ENCODE measurements at places on chromosomes 7 and 10.

DNA sequence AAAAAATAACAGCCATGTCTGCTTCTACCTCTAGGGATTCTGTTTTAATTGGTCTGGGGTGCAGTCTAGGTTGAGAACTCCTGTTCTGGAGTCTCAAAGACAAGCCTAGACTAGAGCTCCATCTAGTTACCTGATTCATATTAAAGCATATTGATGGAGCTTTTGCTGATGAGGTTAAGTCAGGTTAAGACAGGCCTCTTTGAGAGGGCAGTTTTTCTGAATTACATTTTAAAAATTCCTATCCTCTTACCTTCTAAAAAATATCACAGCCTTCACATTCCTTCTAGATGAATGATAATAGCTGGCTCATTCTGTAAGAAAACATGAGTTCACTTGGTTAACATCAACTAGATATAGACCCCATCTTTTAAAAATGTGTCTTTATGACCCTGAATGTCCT, 28.9 kb downstream of the MGAM start:
- H3K4me1 ChIP-seq: no peaks in the 10 kb centered on the region
- no peak overlapping the region for H3K27ac ChIP-seq
- H3K27me3 ChIP-seq: no peaks in the 10 kb centered on the region
- H3K36me3 ChIP-seq: no peaks in the 10 kb centered on the region
- DNase-seq: no peak
- H3K4me3 ChIP-seq: no peak overlapping the region

- peak; percentile 52 for DNase-seq
- peaks cover 44% of the 10 kb centered on the region for H3K27me3 ChIP-seq
- no peak overlapping the region for H3K27ac ChIP-seq
- no peaks in the 10 kb centered on the region for H3K36me3 ChIP-seq
These were observed 32.5 kb downstream of the KAZALD1 start for GRCh38 chr10:101094121-101094879.

GRCh38 chr7:142697270-142697669, 52.0 kb upstream of the PRSS1 start:
- peak overlapping the region; percentile 52 for H3K27ac ChIP-seq
- H3K4me1 ChIP-seq: peaks cover 8% of the 10 kb centered on the region
- H3K4me3 ChIP-seq: peak overlapping the region; percentile 57
- no peak for DNase-seq
- no peaks in the 10 kb centered on the region for H3K27me3 ChIP-seq

- no peak overlapping the region for H3K27ac ChIP-seq
- H3K27me3 ChIP-seq: no peaks in the 10 kb centered on the region
- no peak overlapping the region for H3K4me3 ChIP-seq
- no peaks in the 10 kb centered on the region for H3K36me3 ChIP-seq
These were observed 216.9 kb upstream of the FERD3L start for GRCh38 chr7:19362099-19362498.

GRCh38 chr7:52857367-52857766, 178.1 kb upstream of the POM121L12 start:
- H3K4me1 ChIP-seq: no peaks in the 10 kb centered on the region
- no peaks in the 10 kb centered on the region for H3K27me3 ChIP-seq
- H3K4me3 ChIP-seq: no peak overlapping the region
- no peak overlapping the region for H3K27ac ChIP-seq
- H3K36me3 ChIP-seq: no peaks in the 10 kb centered on the region
- no peak for DNase-seq

DNA sequence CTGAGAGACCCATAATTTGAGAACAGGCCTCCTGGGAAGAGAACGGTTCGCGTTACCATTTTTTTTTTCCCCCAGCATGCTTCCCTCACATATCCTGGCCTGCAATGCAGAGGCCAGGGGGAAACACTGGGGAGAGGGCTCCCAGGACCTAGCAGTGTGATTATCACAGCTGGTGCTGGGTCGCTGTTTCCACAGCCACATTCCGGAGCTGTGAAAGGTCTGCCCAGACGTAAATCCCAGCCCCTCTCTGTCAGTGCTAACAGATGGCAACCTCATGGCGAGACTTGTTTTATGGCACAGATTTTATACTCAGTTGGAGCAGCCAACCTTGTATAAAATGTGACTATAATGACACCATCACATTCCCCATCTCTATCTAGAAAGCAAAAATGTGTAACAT, 150.5 kb downstream of the PLXDC2 start:
- H3K36me3 ChIP-seq: no peaks in the 10 kb centered on the region
- peak; percentile 86 for DNase-seq
- no peak overlapping the region for H3K4me3 ChIP-seq
- H3K27me3 ChIP-seq: no peaks in the 10 kb centered on the region
- peaks cover 3% of the 10 kb centered on the region for H3K4me1 ChIP-seq

GRCh38 chr7:151452680-151453325, 12.9 kb upstream of the CRYGN start:
- no peak overlapping the region for H3K27ac ChIP-seq
- no peaks in the 10 kb centered on the region for H3K36me3 ChIP-seq

- H3K4me3 ChIP-seq: no peak overlapping the region
- H3K27me3 ChIP-seq: no peaks in the 10 kb centered on the region
- no peak for DNase-seq
- no peak overlapping the region for H3K27ac ChIP-seq
- H3K36me3 ChIP-seq: no peaks in the 10 kb centered on the region
These were observed 45.3 kb upstream of the GNAI1 start for GRCh38 chr7:80089366-80089765.

GRCh38 chr10:4522296-4523000, 303.6 kb upstream of the AKR1E2 start:
- H3K36me3 ChIP-seq: no peaks in the 10 kb centered on the region
- H3K4me3 ChIP-seq: no peak overlapping the region
- no peaks in the 10 kb centered on the region for H3K27me3 ChIP-seq
- H3K27ac ChIP-seq: no peak overlapping the region

Data from endodermal cell (in vitro differentiated cells).